ENCODE measurements at places on chromosomes 2 and 18.
A peak's percentile ranks its signal among the peaks of the same experiment; 100 is the strongest.

- no peak for DNase-seq
These were observed 122.7 kb upstream of the GLI2 start for GRCh38 chr2:120612931-120613330.

- no peak for DNase-seq
These were observed 638.1 kb downstream of the ERBB4 start for GRCh38 chr2:211900518-211900917.

DNA sequence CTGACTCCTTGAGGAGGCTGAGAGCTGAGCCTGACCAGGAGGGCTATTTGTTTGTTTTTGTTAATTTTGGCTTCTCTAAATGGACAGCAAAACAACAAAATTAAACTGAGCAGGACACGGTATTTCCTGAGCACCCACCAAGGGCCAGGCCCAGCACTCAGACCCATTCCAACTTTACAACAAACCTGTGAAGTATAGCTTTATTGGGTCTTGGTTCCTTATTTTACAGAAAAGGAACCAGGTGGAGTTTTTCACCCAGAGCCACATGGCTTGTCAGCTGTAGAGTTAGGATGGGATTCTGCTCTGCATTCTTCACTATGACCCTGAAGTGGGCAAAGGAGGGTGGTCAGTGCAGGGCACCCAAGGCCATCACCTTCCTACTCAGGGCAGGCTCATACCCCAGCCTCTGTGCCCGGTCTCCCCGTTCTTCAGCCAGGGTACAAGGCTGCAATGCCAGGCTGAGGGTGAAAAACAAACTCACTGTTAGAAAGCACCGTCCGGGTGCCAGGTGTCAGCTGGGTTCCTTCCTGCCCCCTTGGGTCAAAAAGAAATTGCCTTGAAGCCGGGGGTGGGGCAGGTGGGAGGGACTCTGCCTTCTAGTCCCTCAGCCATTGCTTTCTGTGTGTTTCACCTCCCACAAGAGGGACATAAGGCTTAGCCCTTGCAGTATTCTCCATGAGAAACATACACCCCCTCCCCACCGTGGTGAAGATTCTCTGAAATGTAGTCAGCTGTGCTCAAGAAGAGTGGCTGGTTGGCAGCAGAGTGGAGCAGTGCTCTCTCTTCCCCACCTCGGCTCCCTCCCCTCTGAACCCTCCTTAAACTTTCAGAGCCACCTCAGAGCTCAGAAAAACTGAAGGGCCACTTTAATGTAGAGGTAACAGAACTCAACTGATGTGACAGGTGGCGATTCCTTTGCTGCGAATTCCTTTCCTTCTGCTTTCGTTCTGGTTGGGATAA, 2.2 kb downstream of the PSD4 start:
- DNase-seq, result no peak

- no peak for DNase-seq
These were observed 40.4 kb upstream of the SMAD2 start for GRCh38 chr18:47970664-47971531.

DNA sequence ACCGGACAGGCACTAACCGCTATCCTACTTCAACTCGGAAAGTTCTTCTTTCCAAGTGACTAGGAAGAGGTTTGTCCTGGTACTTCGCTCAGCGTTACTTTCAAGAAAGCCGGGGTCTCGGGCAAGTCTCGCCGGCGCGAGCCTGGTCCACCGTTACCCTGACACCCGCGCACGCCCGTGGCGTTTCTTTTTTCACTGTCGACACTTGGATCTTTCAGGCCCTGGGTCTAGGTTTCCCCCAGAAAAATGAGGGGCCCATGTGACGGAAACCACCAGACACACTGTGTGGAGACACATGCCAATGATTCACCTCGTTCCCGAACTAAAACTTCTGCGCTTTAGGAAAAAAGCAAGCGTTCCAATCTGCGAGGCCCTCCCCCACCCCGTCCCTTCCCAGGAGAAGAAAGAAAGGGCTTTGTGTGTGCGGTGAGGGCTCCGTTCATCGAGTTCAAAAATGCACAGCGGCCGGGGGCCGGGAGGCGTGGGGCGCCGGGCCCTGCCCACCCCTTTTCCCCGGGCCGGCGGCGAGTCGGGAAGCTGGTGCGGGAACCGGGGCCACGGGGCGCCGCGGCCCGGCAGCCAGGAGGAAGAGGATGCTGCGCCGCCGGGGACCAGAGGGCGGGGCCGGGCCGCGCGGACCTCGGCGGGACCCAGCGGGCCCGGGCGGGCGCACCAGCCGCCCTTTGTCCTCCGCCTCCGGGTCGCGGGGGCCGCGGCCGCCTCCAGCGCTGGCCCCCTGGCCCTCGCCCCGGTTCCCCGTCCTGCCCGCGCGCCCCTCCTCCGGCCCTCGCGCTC, 2.6 kb downstream of the ZNF521 start:
- DNase-seq, result peak; percentile 72

GRCh38 chr18:26745288-26746181, 120.0 kb downstream of the AQP4 start:
- peak; percentile 7 for DNase-seq

DNA sequence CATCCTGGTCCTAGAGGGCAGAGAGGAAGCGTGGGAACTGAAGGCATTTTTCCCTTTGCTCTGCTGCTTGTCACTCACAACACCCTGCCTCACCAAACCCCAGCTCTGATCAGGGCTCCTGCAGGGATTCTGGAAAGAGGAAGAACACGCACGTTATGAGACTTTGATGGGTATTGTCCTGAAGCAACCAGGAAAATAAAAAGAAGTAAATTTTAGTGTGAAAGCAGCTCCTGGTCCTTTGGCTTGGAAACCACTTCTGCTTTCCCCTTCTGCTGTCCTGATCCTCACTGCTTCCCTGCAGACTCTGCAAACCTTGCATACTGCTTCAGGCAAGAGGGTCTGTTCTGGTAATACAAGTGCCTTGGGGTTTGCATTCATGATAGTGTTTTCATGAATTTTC, 164.1 kb downstream of the SLC8A1 start:
- no peak for DNase-seq

GRCh38 chr2:232960862-232961261, 52.2 kb downstream of the NGEF start:
- peak; percentile 16 for DNase-seq

DNA sequence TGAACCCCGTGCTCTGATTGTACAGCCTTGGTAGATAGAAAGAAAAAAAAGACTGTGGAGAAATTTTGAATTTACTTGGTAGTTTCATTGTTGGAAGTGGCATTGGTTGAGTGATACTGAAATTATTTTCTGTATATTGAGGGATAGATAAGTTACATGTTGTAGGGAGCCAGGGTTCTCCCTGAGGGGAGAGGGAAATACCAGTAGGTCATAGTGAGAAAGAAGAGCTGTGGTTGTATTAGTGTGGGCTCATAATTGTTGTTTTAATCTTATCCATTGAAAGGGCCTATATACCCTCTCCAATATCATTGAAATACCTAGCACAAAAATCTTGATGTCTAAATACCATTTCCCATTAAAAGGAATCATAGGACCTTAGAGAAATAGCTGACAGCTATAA, 16.9 kb upstream of the RAB31 start:
- DNase-seq, result no peak

- DNase-seq, result no peak
These were observed 63.4 kb downstream of the GYPC start for GRCh38 chr2:126719191-126719832.

DNA sequence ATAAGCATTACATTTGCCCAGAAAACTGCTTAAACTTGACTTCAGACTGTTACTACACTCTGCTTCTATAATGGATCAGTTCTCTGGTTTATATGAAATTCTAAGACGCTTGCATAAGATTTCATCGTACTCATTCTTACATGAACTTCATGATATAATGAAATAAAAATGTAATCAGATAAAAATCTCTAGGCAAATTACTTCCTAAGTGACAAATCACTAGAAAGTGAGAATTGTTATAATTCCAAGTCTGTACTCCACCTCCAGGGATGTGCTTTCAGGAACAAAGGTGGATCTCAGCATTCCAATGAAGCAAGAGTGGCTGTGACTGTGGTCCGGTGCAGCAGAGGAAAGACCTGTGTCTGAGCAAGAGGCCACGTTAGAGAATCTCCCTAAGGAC, 226.2 kb downstream of the PIEZO2 start:
- DNase-seq, result peak; percentile 21

- DNase-seq, result peak; percentile 83
These were observed 315.0 kb downstream of the ALK start for GRCh38 chr2:29606104-29607037.

DNA sequence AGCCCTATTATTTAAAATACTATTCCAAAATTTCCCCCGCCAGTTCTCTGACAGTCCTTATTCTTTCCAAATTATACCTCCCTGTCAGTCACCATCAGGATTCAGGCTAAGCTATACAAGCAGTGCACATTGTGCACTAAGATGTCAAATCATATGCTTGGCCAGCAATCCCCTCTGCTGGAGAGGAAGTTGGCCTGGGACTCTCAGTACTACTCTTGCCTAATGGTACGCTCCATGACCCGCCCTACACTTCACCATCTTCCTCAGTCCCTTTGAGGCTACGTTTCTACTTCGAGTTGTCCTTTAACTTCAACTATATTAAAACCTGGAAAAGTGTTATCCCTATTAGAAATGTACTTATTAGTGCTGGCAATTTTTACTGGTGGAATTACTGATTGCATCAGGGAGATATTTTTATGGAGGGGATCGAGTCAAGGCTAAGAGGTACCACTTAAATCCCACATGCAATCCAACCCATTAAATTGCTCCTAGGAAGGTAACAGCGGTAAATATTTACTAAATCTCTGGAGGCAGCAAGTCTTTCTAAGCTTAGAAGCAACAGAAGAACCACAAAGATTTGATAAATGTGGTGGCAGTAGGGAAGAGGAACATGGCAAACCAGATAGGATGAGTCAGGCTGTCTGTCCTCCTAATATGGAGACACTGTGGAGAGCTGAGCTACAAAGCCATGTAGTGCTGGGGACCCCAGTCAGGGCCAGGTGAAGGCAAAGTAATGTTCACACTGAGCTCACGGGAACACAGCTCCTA, 2.7 kb downstream of the USP40 start:
- DNase-seq, result peak; percentile 14

DNA sequence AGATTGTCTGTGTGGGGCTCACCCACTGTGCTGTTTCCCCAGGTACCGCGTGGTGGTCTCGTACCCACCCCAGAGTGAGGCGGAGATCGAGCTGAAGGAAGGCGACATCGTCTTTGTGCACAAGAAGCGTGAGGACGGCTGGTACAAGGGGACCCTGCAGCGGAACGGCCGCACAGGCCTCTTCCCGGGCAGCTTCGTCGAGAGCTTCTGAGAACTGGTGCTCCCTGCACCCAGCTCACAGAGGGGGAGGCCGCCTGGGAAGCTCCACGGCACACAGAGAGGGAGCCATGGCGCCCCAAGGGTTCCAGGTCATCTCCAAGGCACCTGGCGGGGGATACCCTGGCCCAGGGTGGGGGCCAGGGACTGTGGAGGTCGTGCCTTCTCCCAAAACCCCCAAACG, 112.3 kb downstream of the SEPTIN10 start:
- DNase-seq, result no peak

DNA sequence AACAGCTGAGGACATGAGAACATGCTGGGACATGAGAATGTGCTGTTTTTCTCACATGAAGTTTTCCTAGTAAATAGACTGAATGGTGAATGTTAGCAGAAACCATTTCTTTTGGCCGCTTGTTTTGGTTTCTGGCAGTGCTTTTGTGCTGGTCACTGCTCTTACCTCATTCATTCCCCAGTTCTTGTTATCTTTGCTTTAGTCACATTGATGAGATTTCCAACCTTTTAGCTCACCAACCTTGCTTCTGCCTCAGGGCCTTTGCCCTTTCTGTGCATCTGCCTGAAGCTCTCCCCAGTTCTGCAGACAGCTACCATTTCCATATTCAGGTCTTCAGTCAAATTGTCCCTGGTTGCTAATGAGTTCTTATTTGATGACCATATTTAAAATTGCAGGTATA, 91.6 kb downstream of the PTPRM start:
- DNase-seq, result no peak

- no peak for DNase-seq
These were observed 150.3 kb downstream of the TFCP2L1 start for GRCh38 chr2:121134728-121135127.

DNA sequence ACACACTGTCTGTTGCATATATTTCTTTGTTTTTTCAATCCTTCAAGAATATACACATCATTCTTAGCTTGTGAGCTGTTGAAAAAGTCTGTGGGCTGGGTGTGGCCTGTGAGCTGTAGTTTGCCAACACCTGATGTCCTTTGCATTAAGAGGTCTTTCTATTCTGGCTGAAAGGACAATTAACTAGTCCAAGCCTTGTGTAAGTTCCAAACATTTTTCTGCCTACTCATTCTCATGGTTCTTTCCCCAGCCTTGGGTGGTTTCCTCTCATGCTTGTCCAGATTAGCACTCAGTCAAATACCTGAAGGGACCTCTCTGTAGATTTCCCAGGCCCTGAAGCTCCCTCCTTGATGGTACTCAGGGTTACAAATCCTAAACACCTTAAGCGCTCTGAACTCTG, 57.8 kb upstream of the NABP1 start:
- DNase-seq, result peak; percentile 59
